Neuronal stem cell (in vitro differentiated cells): ENCODE measurements at places on chromosomes 3 and 15.

DNA sequence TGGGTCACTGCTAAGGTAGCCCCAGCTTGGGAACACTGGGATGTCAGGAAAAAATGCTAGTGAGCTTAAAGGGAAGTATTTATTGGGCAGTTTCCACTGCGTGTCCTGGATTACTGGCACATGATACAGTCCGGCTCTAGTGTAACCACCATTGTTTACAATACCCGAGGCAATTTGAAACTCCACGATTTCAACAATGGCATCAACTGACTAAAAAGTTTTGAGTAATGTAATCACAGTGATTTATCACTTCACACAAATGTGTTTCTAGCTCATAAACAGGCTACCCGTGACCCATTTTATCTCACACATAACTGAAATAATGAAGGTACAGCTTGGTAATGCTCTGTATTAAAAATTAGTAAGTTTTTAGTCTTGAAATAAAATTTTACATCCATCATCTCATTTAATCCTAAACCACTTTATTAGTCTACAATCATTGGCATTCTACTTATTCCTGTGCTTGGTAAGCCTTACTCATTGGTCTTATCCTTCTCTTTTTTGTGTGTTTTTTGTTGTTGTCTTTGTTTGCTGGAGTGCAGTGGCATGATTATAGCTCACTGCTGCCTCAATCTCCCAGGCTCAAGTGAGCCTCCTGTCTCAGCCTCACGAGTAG is 7.6 kb downstream of the ZMAT3 start:
- DNase-seq, result no peak

DNA sequence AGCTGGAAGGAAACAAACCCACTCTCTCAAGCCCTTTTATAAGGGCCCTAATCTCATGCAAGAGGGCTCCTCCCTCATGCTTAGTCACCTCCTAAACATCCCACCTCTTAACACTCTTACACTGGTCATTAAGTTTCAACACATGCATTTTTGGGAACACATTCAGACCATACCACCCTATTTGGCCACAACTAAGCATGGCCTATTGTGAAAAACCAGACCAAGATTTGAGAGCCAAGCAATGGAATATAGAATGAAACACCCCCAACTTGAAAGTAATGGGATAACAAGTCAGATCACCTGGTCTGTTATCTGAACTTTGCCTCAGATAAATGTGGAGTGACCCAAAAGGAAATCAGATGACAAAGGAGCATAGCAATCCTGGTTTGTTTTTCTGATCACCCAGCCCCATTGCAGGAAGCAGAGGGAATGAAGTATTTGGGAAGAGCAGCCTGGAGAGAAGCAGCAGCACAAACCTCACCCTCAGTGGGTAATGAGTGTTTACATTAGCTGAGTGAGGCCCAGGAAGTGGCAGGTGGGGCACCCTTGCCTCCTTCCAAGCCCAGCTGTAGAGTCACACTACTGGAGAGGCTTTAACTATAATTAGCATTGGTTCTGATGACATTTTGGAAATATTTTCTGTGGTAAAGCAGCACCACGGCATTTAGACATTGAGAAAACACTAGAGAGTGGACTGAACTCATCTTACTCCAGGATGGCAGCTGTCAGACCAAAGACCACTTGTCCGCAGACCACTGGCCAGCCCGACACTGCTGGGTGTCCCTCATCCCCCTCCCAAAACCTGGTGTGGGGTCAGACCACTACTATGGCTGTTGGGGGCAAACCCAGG is 48.8 kb upstream of the PRTG start:
- no peak for DNase-seq

GRCh38 chr3:172194702-172195406 is 155.5 kb downstream of the FNDC3B start:
- DNase-seq, result peak; percentile 53

DNA sequence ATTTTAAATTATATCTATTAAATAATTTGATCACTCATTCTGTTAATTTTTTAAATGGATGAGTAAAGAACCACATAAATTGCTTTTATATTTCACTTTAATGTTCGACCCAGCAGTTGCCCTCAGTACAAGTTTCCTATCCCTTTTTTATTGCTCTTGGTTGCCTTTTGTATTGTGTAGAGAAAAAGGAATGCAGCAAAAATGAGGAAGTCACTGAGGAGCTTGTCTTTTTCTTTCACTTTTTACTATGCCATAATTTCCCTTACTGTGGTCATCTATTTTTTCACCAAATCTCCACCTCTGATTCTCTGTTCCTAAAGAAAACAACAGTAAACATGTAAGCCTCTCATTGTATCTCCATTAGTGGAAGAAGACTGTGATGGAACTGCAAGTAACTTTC is 122.7 kb downstream of the B3GALNT1 start:
- no peak for DNase-seq

GRCh38 chr3:182892226-182892625 is 88.1 kb downstream of the DCUN1D1 start:
- no peak for DNase-seq

GRCh38 chr15:98904544-98904943 is 103.0 kb downstream of the PGPEP1L start:
- DNase-seq, result no peak

- DNase-seq, result no peak
Observed at GRCh38 chr15:100696452-100696851, 94.1 kb downstream of the ASB7 start.

DNA sequence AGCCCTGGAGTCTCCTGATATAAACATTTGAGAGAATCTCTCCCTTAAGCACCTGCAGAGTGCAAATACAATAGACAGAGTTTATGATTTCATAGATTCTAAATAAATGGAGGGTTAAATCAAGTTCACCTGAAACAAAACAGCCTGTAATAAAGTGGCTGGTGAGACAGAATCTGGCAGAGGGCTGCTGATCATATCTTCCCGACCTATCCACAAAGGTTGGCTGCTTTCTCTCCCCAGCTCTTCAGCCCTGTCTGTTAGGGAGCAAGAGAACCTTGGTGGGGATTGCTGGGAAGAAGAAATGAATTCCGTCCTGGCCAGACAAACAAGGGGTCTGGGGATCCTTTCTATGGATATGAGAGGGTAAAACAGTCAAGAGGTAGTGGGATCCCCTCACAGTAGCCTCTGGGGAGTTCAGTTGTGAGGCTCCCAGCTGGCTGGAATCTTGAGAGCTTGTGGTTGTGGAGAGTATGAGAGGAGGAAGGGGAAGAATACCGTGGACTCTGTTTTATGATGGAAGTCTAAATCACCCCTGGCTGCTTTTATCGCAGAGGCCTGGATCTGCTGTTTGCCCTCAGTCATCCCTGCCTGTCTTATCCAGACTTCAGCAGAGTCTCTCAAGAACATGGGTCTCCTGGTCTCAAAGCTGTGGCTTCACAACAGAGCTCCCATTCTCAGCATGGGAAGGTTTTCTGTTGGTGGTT is 451.3 kb downstream of the NTRK3 start:
- DNase-seq, result no peak

- DNase-seq, result no peak
Observed at GRCh38 chr15:36136049-36136448, 443.4 kb upstream of the CDIN1 start.

DNA sequence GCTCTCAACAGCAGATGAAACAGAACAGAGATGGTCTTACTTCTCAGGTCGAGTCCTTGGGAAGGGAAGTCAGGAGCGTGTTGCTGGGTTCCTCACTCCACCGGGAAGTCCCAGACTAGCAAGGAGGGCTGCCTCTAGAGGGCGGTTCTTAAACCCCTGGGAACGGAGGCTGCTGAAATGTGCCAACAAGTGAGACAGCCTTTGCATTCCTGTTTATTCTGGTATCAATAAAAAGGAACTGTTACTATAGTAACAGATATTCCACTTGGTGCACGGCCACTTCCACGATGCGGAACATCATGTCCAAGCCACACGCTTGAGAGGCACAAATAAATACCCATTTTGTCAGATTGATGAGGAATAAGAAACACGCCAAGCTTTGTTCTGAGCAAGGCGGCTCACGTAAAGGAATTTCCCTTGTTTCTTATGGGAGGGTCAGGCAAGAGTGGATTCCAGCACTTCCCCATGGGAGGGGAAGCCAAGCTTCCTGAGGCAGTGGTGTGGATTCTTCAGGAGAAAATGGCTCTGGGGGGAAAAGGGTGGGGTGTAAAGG is at the start of gene FAM107A:
Gene FAM107A, minus strand, starts transcription at position 123 of the 553 bp plus-strand sequence. CDS start 7,531 bp downstream, outside the sequence.
- no peak for DNase-seq

- no peak for DNase-seq
Observed at GRCh38 chr3:185311991-185312390, 50.9 kb upstream of the MAP3K13 start.

DNA sequence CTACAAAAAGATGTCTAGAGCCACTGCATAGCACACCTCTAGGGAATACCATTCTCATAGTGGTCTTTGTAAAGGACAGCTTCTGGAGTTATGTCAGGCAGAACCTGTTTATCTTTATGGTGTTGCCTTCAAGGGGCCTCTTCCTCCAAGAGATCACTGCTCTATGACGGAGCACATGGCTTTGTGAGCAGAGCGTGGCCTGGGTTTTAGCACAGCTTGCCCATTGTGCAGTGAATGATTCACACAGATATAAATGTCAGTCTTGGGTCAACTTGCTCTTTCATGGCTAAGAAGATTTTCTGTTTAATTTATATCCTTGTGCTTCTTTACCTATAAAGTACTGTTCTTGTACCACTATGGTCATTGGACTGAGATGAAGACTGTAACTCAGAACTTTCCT is 41.5 kb upstream of the RBMS3 start:
- no peak for DNase-seq

GRCh38 chr3:188431040-188431439 is 277.1 kb downstream of the LPP start:
- DNase-seq, result no peak

DNA sequence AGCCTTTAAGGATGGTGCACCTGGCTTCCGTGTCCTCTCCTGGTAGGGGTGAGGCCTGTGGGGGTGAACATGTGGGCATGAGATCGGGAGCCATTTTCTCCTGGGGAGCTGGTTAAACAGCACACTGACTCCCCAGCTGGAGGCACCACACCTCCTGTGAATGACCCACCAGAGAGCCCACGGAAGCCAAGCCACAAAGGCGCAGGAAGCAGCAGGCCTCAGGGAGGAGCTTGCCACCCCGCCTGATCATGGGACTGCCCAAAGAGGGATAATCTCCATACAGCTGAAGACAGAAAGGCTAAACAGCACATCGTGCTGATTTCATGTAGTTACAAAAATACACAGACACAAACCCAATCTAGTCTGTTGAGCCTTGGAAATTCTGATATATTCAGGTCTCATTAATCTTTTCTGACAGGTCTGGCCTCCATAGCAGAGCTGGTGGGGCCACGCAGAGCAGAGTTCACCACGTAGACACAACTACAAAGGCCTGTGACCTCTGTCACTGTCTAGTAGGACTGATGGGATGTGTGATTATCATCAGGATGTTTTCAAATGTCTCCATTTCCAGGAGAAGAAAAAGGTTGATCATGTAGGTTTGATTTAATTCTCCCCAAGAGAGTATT is 75.2 kb downstream of the DUT start:
- DNase-seq, result no peak

DNA sequence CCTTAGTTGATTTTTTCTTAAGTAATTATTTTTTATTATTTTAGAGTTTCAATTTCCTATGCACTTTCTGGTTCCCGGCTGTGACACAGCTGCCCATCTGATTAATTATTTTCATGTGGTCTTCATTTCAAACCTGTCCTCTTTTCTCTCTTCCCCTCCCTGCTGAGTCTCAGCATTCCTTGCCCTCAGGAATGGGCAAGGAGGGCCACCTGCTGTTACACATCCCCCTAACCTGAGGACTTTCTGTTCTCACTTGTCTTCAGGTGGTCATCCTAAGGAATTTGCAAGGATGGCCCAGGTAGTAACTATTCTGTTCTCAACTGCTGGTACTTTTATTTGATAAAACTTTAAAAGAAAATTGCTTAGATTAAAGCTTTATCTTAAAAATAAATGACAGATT is 545.0 kb downstream of the OTOL1 start:
- no peak for DNase-seq

GRCh38 chr3:29334706-29335105 is 53.8 kb downstream of the RBMS3 start:
- no peak for DNase-seq

DNA sequence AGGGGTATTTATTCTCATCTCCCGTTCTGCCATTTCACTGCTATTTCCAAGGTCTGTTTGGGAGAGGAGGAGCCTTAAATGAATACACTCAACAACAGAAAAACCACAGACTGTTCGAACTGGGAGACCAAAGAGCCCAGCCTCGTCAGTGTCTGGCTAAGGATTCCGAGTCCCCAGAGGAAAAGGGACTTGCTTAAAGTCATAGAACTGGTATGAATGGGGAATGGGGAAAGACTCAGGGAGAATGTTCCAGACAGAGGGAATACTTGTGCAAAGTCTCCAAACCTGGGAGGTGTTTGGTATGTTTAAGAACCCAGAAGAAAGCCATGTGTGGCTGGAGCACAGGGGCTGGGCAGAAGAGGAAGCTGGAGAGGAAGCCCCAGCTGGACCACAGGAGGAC is 46.9 kb downstream of the FAM43A start:
- no peak for DNase-seq

- DNase-seq, result no peak
Observed at GRCh38 chr15:58746174-58746573, 3.3 kb downstream of the ADAM10 start.

DNA sequence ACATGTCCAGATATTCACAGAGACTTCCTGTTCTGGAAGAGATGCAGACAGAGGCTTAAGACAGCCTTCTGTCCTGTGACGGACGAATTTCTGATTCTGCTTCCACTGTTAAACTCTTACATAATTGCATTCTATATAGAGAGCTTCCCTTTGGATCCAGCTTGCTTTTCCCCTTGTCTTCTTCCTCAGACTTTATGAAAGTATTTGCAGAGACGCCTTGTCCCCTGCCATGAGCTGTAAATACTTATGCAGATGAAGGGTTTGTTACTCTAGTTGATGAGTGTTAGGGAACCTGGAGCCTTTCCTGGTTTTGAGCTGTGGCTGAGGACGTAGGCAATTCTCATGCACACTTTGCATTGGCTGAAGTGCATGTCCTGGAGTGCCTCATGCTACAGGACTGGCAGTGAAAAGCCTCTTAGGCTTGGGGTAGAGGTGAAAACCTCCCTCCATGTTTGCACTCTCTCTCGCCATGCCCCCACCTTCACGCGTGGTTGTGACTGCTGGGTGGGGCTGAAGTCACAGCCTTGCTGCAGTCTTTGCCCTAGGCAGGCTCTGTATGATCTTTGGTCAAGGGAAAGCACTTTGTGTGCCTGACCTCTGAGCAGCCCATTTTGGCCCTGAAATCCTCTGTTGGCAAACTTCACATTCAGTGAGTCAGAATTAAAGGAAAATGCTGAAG is 286.6 kb downstream of the PTPRG start:
- no peak for DNase-seq

DNA sequence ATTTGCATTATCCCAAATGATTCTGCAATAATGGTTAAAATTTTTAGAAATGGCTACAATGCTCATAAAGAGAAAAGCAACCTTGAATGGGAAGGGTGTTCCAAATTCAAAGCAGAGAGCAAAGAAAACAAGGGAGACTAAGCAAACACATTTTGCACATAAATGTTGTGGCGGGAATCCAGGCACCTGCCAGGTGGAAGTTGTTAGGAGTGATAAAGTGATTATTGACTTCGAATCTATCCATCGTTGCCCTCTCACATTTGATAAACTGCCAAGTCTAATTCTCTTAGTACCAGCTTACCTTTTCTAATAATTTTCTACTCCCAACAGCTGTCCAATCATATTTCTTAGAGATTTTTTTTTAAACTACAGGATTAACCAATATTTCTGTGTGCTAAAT is 244.5 kb downstream of the CACNA2D3 start:
- no peak for DNase-seq
